ENCODE measurements at places on chromosomes 5 and 9.

GRCh38 chr5:73897893-73898292 lies 271.9 kb downstream of the ARHGEF28 start:
- no peak for DNase-seq

GRCh38 chr9:69191231-69191630 lies 17.2 kb downstream of the TJP2 start:
- no peak for DNase-seq

- no peak for DNase-seq
Measured at GRCh38 chr9:81132796-81133195, 556.6 kb downstream of the TLE1 start.

DNA sequence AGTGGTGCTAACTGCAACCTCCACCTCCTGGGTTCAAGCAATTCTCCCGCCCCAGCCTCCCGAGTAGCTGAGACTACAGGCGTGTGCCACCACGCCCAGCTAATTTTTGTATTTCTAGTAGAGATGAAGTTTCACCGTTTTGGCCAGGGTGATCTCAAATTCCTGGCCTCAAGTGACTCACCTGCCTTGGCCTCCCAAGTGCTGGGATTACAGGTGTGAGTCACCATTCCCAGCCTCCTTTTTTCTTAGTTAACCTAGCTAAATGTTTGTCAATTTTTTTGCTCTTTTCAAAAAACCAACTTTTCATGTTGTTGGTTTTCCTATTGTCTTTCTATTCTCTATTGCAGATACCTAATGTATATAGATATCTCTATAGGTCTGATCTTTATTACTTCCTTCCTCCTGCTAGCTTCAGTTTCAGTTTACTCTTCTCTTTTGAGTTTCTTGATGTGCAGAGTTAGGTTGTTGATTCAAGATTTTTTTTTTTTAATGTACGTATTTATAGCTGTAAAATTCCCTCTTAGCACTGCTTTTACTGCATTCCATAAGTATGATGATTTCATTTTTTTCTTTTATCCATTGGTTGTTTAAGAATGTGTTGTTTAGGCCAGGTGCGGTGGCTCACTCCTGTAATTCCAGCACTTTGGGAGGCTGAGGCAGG lies 32.9 kb downstream of the FGD3 start:
- DNase-seq = peak; percentile 70

GRCh38 chr5:115816226-115817081 lies at the start of gene CDO1:
Gene CDO1 (minus strand): TSS chr5:115816659. CDS start chr5:115816397, 262 bp downstream.
- peak; percentile 25 for DNase-seq
